ENCODE measurements at places on chromosomes 4 and X.

GRCh38 chr4:37648084-37648817 is 37.9 kb downstream of the RELL1 start:
- DNase-seq: no peak

DNA sequence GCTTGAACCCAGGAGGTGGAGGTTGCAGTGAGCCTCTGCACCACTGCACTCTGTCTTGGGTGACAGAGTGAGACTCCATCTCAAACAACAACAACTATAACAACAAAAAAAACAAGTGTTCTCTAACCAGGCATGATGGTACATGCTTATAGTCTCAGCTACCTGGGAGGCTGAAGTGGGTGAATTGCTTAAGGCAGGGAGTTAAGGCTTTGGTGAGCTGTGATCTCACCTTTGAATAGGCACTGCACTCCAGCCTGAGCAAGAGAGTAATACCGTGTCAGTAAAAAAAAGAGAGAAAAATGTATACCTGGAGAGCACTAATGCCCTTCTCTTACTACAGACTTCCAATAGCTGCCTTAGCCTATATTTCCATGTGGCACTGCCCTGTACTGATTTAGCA is 18.9 kb upstream of the USP9X start:
- no peak for DNase-seq

DNA sequence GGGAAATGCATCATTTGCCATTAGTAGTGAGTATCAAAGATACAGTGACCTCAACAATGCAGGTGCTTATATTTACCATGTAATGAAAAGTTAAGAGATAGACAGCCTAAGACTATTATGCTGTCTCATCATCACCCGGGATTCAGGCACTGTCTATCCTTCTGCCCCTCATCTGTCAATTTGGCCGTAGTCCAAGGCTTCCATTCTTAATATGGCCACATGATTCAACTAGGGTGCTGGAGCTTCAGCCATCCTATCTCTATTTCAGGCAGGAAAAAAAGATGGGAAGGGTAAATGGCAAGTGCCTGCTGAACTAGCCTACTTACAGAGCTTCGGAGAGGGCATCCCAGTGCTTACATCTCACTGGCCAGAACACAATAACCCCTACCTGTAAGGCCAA is 196.7 kb upstream of the LNX1 start:
- DNase-seq: no peak

GRCh38 chr4:101288365-101289145 is 58.8 kb downstream of the PPP3CA start:
- no peak for DNase-seq

- no peak for DNase-seq
Observed at GRCh38 chr4:76300012-76300411, 6.5 kb upstream of the STBD1 start.

DNA sequence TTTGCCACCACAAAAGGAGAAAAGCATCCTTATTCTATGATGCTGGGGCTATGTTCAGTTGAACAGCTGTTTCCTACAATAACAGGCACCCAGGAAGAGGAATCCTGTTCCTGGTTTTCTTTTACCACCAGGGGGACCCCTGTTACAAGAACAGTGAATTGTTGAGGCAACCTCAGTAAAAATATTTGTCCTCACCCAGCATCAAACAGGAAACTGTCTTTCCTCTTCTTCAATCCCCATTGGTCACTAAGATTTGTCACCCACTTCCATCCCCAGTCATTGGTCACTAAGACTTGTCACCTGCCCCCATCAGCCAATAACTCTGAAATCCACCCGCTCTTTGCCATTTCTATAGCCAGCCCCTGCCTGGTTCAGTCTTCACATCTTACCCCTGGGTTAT is 143.5 kb upstream of the GALNT7 start:
- DNase-seq: peak; percentile 77

GRCh38 chr4:41256740-41257256 is at the start of gene UCHL1:
UCHL1 (plus strand) TSS chr4:41256928; CDS start chr4:41256977, 49 bp downstream.
- DNase-seq: peak; percentile 93

GRCh38 chrX:153496590-153496959 is 1.8 kb downstream of the BGN start:
- DNase-seq: no peak

DNA sequence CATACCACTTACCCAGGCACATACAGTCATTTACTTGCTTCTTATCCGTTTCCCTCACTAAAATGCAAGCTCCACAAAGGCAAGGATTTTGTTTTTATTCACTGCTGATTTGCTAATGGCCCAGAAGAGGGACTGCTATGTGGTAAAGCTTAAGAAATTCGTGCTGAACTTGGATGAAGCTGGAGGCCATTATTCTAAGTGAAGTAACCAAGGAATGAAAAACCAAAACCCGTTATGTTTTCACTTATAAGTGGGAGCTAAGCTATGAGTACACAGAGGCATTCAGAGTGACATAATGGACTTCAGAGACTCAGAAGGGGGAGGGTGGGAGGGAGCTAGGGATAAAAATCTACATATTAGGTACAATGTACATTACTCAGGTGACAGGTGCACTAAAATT is 47.2 kb downstream of the RAB33B start:
- no peak for DNase-seq

GRCh38 chr4:136985683-136986082 is 546.6 kb downstream of the PCDH18 start:
- DNase-seq: no peak

DNA sequence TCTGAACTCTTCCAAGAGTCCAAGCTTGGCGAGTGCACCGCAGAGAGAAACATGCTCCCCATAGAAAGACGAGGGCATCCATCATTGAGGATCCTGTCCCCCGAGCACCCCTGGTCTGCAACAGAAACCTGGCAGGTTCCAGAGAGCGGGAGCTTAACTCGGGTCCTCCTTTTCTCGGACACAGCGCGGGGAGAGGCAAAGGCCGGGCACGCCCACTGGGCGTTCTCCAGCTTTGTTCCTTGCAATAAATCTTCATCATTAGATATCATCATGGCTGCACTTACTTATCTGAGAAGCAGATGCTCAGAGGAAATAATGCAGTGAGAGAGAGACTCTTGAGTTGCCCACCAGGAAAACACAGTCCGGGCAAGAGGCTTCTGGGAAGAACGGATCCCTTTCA is 90.1 kb upstream of the PSAPL1 start:
- no peak for DNase-seq

- DNase-seq: no peak
Observed at GRCh38 chrX:928606-929005, 283.8 kb downstream of the CRLF2 start.

GRCh38 chrX:124863303-124863702 is 456.4 kb upstream of the TEX13C start:
- no peak for DNase-seq

DNA sequence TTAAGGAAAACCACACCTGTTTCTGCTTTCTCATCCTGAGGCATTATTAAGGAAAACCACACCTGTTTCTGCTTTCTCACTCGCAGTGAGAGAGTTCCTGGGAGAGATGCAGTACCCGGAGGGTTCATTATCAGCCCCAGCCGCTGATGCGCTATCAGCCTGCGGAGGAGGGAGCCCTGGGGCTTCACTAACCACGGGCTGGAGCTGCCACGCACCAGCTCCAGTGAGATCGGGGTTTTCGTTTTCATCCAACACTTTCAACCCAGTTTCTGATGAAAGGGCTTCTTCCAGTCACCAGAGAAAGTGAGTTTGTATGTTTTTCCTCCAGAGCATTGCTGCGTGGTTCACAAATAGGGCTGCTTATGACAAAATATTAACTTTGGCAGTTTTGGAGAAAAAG is 93.2 kb upstream of the PRKX start:
- DNase-seq: no peak

- peak; percentile 7 for DNase-seq
Observed at GRCh38 chr4:99507762-99508161, 3.1 kb upstream of the C4orf17 start.

DNA sequence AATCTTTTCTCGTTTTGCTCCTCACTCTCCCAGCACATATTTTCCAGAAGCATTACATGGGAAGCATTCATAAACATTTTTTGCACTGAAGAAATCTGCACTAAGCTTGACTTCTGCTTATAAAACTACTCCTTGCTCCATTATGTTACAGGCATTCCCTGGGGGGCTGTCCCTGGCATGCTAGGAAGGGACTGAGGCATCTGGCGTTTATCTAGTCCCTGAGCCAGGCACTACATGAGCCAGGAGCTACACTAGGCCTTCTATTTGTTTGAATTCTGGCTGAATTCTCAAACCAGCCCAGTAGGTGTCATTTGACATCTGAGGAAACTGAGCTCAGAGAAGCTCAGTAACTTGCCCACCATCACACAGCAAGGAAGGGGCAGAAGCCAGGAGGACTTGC is 43.3 kb downstream of the NHSL2 start:
- no peak for DNase-seq

GRCh38 chr4:88629826-88630225 is 37.5 kb downstream of the HERC3 start:
- DNase-seq: no peak

GRCh38 chrX:153396320-153397195 is 4.6 kb downstream of the PNMA6E start:
- no peak for DNase-seq

GRCh38 chrX:113058634-113059033 is 218.0 kb upstream of the AMOT start:
- DNase-seq: no peak

DNA sequence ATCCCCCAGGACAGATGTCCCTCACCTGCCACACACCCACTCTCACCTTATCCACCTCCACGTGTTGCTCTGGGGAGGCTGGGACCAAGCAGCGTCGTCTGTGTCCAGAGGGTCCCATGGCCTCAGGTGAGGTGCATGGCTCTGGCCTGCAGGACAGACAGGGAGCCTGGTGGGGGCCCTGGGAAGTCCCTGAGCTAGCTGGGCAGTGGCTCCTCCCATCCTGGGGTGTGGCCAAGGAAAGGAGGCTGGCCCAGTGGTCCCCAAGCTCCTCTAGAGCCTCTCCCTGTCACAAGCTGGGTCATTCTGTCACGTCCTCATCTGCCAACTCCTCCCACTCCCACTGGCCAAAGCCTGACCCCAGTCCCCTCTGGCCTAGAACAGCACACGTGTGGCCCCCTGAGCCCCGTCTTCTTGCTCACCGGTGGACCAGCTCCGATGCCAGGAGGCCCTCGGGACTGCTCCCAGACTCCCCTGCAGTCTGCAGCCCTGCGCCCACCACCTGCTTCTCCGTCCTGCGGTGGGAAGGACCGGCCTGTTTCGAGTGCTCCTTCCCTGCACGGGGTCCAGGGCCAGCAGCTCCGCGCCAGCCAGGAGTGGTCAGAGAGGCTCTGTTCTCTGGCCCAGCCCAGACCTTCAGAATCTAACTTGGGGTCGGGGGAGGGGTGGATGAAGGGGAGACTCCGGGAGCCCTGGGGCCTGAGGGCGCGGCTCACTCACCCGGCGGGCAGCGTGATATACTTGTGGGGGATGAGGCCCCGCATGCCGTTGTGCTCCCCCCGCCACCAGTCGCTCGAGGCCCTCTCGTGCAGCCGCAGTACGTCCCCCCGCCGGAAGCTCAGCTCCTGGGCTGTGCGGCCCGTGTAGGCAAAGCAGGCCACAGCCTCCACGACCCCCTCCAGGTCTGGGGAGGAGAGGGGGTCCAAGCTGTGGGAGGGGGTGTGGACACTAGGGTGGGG is 4.8 kb downstream of the AVPR2 start:
- peak; percentile 46 for DNase-seq

DNA sequence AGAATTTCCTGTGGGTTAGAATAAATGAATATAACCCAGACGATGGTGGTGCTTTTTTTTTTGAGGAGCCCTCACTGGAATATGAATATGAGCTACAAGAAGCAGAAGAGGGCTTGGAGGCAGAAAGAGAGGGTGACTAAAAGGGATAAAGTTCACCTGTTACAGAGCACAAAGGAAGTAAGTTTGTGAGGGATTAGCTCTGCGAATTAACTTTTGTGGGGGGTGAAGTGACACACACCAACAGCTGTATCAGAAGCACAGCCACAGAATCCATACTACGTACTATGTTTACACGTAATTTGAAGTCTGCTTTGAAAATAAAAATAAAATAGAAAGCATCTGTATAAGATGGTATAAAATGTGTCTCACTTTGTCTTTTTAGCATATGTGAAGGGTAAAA is 963.6 kb upstream of the DIAPH2 start:
- DNase-seq: no peak

- DNase-seq: no peak
Observed at GRCh38 chrX:1359477-1359873, 22.9 kb downstream of the IL3RA start.

- no peak for DNase-seq
Observed at GRCh38 chr4:104117776-104118175, 376.9 kb downstream of the CXXC4 start.

DNA sequence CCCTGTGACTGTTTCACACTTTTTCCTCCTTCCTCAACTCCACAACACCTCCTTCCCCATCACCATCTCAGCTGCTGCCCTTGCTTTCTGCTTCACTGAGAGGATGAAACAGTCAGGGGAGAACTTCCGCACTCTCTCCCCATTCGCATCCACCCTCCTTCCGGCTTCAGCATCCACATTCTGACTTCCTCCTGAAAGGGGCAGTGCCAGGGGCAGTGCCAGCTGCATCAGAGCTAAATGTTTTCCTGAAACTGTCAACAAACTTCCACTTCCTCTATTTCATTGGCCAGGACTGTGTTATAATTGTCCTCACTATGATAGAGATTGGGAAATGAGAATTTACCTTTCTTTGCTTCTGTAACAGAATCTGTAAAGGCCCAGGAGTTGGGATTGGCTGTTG is 18.2 kb upstream of the RASL11B start:
- DNase-seq: no peak

DNA sequence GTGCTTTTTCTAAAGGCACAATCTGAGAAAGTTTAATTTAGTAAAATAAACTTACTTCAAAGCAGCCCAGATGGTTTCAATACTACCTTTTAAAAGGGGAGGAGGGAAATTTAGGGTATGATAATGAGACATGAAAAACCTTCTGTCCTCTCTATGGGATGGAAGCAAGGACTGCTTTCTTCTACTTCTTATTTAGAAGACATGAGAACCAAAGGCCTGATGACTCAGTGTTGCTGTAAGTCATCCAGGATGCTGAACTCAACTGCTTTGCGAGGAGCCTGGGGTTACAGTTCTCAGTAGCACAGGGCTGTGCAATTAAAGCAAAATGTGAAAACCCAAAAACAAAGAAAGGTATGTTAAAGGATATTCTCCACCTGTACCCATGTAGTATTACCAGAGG is 140.8 kb upstream of the EDNRA start:
- peak; percentile 16 for DNase-seq

- no peak for DNase-seq
Observed at GRCh38 chrX:68978255-68978654, 149.4 kb downstream of the EFNB1 start.

DNA sequence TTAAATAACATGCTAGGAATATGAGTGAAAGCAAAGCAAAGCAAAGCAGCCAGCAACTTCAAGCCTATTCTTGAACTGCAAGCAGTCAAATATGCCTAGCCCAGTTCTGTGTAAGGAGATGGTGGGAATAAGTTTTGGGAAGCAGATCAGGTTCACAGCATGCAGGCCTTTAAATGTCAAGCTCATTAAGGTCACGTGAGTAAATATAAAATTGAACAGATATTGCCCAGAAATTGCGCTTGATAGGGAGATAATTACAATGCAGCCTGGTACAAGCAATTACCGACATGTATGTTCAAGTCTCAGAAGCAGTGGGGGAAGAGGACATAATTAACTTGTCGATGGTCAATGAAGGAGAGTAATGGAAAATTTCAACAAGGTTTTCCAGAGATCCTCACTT is 6.0 kb downstream of the GNPDA2 start:
- DNase-seq: no peak

GRCh38 chr4:138751309-138751708 is 264.3 kb upstream of the NOCT start:
- DNase-seq: no peak

All from GM12865 (cell line).